ENCODE measurements at places on chromosomes 3 and 15. TPM values are rescaled to one million over a fixed set of nuclear protein-coding genes. Genes with fewer than 3 reads are reported as not detected.

Gene SLC9C1
- polyA plus RNA-seq: 0.11 TPM

Gene ZNF80
- not detected for polyA plus RNA-seq

DNA sequence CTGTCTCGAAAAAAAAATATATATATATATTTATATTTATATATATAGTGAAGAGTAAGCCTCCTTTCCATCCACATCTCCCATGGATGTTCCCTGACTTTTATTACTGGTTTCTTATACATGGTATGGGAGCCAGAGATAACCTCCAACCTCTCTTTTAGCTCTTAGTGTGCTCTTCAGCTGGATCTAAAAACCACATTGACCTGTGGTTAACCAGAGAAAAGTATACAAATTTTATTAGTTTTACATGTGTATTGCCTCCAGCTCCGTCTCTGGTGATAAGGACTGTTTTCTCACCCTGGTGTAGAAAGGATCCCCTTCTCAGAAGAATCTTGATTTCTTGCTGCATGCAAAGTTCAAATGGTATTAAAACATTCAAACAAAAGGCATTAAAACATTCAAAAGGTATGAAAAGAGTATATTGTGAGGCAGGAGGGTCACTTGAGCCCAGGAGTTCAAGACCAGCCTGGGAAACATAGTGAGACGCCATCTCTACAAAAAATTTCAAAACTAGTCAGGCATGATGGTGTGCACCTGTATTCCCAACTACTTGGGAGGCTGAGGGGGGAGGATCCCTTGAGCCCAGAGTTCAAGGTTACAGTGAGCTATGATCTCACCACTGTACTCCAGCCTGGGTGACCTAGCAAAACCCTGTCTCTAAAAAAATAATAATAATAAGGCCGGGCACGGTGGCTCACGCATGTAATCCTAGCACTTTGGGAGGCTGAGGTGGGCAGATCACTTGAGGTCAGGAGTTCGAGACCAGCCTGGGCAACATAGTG, 13.5 kb upstream of the TTBK2 start:
- no peak overlapping the region for H3K4me3 ChIP-seq
- no peak overlapping the region for H3K27ac ChIP-seq
- no peak for DNase-seq

DNA sequence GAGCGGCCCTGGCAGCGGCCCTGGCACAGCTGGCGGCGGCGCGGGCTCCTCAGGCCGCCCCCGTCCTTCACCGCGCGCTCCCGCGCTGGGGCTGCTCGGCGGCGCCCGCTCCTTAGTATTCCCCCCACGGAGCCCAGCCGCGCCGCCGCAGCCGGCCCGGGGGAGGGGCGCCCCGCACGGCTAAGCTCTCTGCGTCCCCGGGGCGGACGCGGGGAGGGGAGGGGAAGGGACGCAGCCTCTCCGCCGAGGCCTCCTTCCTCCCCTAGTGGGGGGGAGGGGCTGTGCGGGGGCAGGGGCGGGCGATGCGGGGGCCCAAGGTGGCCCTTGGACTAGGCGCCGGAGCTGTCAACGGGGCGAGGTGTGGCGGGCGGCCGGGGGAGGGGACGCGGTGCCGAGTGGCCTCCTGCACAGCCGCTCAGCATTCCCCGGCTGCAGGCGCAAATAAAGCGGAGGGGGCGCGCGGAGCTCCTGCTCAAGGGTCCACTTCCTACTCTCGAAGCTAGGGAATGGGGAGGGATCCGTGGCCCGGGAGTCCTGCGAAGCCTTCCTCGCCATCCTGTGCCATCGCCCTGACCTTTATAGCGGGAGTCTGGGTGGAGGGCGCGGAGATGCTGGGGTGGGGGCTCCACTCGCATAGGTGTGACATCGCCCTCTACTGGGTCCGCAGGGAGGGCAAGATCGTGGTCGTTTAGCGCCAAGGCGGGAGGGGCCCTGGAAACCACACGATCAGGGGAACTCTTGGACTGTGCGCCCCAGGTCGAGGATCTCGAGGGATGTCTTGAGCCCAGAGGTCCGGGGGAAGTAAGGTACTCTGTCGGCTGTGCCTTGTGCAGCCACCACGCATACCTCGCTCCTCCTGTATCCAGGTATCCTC, 22.2 kb downstream of the EPHB3 start:
- peaks cover 14% of the 10 kb centered on the region for H3K4me1 ChIP-seq
- peaks cover 6% of the 10 kb centered on the region for H3K36me3 ChIP-seq
- H3K27ac ChIP-seq: peak overlapping the region; percentile 87
- peak overlapping the region; percentile 74 for H3K4me3 ChIP-seq
- no peaks in the 10 kb centered on the region for H3K27me3 ChIP-seq

GRCh38 chr3:147356909-147357900, 49.1 kb downstream of the ZIC4 start:
- no peak overlapping the region for H3K4me3 ChIP-seq
- no peaks in the 10 kb centered on the region for H3K36me3 ChIP-seq
- H3K27ac ChIP-seq: no peak overlapping the region

- no peak overlapping the region for H3K4me3 ChIP-seq
- H3K27ac ChIP-seq: no peak overlapping the region
- no peak for DNase-seq
- no peaks in the 10 kb centered on the region for H3K4me1 ChIP-seq
Observed at GRCh38 chr3:150594150-150594549, 9.0 kb upstream of the SELENOT start.

Gene CLDN18
- not detected for polyA plus RNA-seq

Gene NRG4
- not detected for polyA plus RNA-seq

DNA sequence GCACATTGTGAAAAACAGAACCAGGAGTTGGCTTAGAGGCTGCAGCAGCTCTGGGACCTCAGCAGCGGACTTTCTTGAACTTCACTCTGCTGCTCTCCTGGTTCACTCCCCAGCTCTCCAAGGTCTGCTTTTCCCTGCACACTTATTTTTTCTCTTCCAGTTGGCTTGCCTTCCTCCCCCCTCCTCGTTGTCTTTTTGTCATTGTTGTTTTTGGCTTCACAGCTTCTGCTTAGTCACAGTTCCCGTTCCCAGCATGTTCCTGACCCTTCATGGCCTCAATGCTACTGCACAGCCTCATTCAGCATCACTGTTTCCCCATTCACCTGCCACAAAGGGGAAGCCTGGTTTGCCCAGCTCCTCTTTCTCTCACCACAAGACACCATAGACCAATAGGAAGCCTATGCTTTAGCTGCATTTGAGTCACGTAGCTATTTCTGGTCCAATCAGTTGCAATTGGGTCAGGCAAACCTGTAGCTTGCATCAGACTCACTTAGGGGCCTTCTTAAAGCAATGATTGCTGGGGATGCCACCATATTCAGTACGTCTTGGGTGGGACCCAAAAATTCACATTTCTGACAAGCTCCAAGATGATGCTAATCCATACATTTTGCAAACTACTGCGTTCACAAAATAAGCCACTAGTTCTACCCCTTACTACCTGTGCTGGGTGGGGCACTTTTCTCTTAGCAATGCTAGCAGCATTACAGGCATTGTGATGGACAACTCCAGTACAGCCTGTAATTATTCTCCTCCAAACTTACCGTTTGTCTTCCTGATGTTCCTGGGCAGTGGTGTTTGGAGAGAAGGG, 7.8 kb upstream of the SUMF1 start:
- H3K27me3 ChIP-seq: no peaks in the 10 kb centered on the region
- peak overlapping the region; percentile 64 for H3K27ac ChIP-seq
- DNase-seq: no peak
- H3K4me1 ChIP-seq: peaks cover 10% of the 10 kb centered on the region

DNA sequence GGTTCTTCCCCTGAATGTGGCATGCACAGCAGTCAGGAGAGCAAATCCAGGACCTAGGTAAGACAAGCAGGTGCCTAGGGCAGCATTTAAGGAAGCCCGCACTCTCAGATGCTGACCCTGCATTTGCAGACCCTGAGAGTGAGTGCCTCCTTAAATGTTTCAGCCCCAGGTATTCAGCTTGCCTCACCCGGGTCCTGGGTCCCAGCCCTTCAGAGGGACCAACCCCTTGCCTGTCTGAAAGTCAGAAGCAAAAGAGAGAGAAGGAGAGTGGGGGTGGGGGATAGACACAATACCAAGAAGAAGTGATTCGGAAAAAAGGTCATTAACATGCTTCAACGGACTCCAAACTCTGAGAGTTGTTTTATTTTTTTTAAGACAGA, 75.0 kb downstream of the MEGF11 start:
- H3K4me1 ChIP-seq: no peaks in the 10 kb centered on the region
- no peaks in the 10 kb centered on the region for H3K36me3 ChIP-seq

- peaks cover 71% of the 10 kb centered on the region for H3K4me1 ChIP-seq
- peak; percentile 87 for DNase-seq
- H3K27me3 ChIP-seq: no peaks in the 10 kb centered on the region
- peak overlapping the region; percentile 98 for H3K4me3 ChIP-seq
- no peaks in the 10 kb centered on the region for H3K36me3 ChIP-seq
Observed at GRCh38 chr3:49173116-49173791, 1.9 kb downstream of the KLHDC8B start.

DNA sequence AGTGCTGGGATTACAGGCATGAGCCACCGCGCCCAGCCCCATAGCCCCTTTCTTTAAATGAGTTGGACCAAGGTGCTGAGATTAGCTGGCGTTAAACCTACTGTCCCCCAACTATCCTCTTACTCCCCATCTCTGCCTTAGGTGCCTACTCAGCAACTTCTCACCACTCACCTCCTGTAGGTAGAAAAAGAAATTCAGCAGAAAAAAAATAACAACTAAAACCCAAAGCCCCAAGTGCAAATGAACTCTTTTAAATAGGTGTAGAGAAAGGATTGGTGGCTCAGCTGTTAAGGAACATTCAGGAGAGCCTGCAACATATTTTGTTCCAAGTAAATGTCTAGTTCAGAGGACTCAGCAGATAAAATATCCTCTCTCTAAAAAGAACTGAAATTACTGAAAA, 19.5 kb downstream of the SAMD7 start:
- H3K4me3 ChIP-seq: no peak overlapping the region
- H3K27ac ChIP-seq: no peak overlapping the region
- no peaks in the 10 kb centered on the region for H3K36me3 ChIP-seq

Gene ERC2
- polyA plus RNA-seq: 0.64 TPM

DNA sequence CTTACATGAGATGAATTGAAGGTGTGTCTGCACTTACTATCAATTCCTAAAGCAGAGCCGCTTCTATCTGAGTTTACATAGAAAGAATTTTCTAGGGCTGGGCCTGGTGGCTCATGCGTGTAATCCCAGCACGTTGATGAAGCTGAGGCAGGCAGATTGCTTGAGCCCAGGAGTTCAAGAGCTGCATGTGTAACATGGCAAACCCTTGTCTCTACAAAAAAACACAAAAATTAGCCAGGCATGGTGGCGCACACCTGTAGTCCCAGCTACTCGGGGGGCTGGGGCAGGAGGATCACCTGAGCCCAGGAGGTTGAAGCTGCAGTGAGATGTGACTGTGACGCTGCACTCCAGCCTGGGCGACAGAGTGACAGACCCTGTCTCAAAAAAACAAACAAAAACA, 18.1 kb upstream of the ATP13A3 start:
- H3K4me3 ChIP-seq: no peak overlapping the region
- no peak for DNase-seq
- H3K27me3 ChIP-seq: no peaks in the 10 kb centered on the region
- H3K36me3 ChIP-seq: no peaks in the 10 kb centered on the region

- H3K27ac ChIP-seq: peak overlapping the region; percentile 97
- H3K36me3 ChIP-seq: peaks cover 34% of the 10 kb centered on the region
- H3K4me1 ChIP-seq: peaks cover 42% of the 10 kb centered on the region
- H3K27me3 ChIP-seq: no peaks in the 10 kb centered on the region
- H3K4me3 ChIP-seq: peak overlapping the region; percentile 63
Observed at GRCh38 chr3:53346514-53346913, 829 bp downstream of the DCP1A start.

Gene CCDC54
- polyA plus RNA-seq: not detected

DNA sequence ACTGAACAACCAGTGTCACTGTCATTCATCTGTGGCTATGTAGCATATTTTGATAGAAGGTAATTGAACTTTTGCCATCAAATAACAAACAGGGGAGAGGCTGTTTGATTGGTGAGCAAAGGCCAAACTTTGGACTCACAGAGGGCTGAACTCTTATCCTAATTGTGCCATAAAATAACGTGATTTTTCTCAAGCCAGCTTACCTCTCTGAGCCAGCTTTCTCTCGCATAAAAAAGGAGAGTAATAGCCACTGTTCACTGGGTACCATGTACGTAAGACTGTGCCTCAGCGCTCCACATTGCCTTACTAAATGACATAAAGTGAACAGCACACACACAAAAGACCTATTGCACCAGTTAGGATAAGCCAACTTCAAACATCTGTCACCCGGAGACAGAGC, 216.9 kb downstream of the LRTM1 start:
- no peaks in the 10 kb centered on the region for H3K27me3 ChIP-seq
- no peak for DNase-seq
- H3K4me1 ChIP-seq: peaks cover 17% of the 10 kb centered on the region
- H3K27ac ChIP-seq: no peak overlapping the region
- no peaks in the 10 kb centered on the region for H3K36me3 ChIP-seq

- no peaks in the 10 kb centered on the region for H3K27me3 ChIP-seq
- no peak overlapping the region for H3K4me3 ChIP-seq
- no peak overlapping the region for H3K27ac ChIP-seq
- peaks cover under 1% of the 10 kb centered on the region for H3K4me1 ChIP-seq
- DNase-seq: no peak
Observed at GRCh38 chr3:5428607-5429516, 241.4 kb downstream of the EDEM1 start.

Gene CXCR6
- polyA plus RNA-seq: 0.19 TPM

DNA sequence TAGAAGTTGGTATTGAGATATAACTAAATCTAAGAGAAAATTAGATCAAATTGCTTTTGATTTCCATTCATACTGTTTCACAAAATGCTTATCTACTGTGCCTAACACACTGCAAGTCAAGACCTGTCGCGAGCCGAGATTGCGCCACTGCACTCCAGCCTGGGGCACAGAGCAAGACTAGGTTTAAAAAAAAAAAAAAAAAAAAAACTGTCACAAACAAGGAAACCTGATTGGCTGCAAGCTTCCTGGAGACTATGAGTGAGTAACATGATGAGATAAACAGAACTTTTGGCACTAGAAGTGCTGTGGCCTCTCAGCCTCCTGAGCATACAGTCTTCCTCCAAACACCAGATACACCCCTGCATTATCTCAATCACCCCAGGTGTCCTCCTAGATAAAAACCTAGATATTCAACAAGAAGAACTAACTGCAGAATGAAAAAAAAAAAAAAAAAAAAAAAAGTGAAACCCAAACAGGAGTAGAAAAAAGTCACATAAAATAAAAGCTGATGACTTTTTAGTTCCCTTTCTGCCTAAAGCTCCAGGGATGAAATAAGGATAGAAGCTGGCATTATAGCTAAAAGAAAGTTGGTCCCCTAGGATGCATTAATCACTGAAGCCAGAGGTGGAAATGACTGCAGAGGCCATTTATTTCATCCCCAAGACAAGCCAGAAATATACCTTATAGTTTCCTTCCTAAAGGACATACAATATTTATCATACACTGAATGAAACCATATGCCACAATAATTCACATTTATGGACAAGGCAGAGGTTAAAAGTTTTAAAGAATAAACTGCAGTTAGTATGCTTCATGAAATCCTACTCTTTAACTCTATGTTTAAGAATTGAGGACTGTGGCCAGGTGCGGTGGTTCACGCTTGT, 82.4 kb downstream of the P3H2 start:
- DNase-seq: peak; percentile 49
- no peaks in the 10 kb centered on the region for H3K27me3 ChIP-seq
- H3K4me3 ChIP-seq: no peak overlapping the region
- H3K27ac ChIP-seq: no peak overlapping the region
- H3K4me1 ChIP-seq: no peaks in the 10 kb centered on the region

GRCh38 chr15:80870366-80870765, 91.2 kb downstream of the CEMIP start:
- no peak overlapping the region for H3K4me3 ChIP-seq
- H3K27ac ChIP-seq: no peak overlapping the region
- no peaks in the 10 kb centered on the region for H3K36me3 ChIP-seq
- no peak for DNase-seq
- H3K4me1 ChIP-seq: no peaks in the 10 kb centered on the region
- no peaks in the 10 kb centered on the region for H3K27me3 ChIP-seq
